Activated naive CD4-positive, alpha-beta T cell (primary cell): ENCODE measurements at places on chromosomes 6 and 20.

- no peak for DNase-seq
Observed at GRCh38 chr20:2800521-2801285, at the start of gene CPXM1. TSS of gene CPXM1 (minus strand) at chr20:2800627. CDS start at chr20:2800572, 55 bp downstream.

DNA sequence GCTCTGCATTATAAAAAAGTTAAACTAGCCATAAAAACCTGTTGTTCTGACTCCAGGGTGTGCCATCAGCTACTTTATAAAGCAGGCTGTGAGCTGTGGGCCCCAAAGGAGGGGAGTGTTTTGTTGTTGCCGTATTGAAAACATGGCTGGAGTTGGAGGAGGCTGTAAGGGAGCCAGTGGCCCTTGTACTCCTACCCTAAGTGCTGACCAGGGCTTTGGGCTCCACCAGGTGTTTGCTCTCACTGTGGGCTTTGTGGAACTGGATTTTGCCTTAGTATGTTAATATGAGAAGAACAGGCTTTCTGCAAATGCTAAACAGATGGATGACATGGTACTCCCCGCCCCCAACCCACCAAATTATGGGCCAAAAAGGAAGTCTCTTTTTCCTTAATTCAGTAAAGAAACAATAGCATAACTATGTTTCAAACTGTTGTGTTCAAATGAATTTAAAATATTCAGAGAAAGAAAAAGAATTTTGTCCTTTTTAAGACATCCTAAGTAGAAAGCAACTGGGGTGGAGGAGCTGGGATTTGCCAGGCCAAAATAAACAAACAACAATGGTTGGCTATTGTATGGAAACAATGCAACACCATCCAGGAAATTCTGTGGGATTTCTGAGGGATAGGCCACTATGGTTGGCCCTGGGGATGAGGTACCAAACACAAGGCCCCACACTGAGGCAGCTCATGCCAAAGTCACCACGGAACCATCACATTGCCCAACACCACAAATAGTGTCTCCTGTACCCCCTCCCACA lies 63.3 kb downstream of the PLCG1 start:
- no peak for DNase-seq

DNA sequence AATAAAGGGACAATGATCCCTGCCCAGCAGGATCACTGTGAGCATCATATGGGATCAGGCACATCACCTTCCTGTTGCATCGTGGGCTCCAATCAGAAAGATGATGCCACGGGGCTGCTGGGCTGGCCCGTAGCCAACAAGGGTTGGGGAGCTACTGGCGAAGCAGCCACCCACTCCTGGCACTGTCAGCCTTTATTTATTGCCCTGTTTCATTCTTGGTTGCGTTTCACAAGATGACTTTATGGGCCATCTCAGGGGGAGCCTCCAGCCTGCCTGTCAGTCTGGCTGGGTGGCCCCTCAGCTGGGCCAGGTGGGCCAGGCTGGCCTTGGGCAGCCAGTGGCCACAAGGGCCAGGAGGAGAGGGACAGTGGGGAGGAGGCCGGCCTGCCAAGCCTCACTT lies 17.3 kb downstream of the VSTM2L start:
- DNase-seq, result no peak

DNA sequence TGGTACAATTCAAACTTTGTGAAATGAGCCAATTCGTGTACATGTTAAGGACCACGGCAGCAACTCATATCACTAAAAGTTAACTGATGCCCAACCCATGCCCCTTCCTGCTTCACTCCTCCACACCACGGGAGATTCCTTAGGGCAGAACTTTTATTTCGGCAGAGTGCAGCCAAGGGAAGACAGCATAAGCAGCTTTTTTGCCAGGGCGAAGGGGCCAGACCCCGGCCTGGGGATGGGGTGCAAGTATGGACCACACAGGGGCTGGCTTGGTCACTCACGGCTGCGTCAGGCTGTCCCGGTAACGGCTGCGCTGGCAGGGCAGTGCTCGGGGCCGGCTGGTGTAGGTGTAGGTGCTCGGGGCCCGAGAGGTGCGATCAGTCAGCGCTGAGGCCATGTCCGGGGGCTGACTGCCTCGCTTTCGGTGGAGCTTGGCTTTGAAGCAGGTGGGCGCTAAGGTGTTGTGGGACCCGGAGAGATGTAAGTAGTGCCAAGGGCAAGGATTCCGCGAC lies 792 bp downstream of the RSPH3 start:
- DNase-seq, result no peak

GRCh38 chr6:1702580-1703051 lies 92.9 kb downstream of the FOXC1 start:
- DNase-seq, result no peak

DNA sequence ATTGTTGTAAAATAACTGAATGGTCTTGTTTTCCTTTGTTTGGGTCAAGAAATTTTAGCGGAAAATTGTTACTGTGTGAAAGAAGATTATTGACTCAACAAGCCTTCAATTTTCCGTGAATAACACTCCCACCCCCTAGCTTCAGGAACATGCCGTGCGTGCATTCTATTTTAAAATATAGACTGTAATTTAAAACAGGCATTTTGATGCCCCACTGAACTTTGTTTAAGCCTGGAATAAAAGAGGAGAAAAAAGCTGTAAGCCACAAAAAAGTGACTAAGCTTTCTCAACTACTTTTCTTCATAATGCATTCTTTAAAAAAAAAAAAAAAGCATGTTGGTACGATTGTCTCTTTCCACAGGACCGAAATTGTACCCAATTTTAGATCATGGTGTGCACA lies 166.0 kb downstream of the ARID1B start:
- DNase-seq, result no peak

DNA sequence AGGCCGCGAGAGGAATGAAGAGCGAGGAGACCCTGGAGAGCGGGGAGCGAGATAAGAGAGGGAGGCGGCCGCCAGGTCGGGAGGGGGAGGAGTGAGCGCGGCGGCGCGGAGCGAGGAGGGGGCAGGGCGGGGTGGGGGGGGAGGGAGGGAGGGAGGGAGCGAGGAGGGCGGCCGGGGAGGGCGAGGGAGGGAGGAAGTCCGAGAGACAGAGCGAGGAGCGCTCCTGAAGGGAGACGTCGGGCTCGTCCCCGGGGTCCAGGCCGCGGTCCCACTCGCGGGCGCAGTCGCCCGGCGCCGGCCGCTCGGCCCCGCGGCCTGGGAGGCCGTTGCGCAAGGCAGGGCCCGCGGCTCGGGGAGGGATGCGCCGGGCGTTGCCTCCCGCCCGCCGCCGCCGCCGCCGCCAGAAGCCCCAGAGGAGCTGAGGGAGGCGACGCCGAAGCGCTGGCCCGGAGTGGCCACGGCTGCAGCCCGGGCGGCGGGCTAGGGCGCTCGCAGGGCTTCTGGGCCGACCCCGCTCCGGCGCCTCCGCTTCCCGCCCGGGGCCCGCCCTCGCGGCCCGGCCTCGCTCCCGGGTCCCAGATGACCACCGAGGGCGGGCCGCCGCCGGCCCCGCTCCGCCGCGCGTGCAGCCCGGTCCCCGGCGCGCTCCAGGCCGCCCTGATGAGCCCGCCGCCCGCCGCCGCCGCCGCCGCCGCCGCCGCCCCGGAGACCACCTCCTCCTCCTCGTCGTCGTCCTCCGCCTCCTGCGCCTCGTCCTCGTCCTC lies at the start of gene FOXF2:
FOXF2 (plus strand) TSS at position 208 of the 764 bp plus-strand sequence; CDS start at position 580, 372 bp downstream.
- DNase-seq, result no peak

DNA sequence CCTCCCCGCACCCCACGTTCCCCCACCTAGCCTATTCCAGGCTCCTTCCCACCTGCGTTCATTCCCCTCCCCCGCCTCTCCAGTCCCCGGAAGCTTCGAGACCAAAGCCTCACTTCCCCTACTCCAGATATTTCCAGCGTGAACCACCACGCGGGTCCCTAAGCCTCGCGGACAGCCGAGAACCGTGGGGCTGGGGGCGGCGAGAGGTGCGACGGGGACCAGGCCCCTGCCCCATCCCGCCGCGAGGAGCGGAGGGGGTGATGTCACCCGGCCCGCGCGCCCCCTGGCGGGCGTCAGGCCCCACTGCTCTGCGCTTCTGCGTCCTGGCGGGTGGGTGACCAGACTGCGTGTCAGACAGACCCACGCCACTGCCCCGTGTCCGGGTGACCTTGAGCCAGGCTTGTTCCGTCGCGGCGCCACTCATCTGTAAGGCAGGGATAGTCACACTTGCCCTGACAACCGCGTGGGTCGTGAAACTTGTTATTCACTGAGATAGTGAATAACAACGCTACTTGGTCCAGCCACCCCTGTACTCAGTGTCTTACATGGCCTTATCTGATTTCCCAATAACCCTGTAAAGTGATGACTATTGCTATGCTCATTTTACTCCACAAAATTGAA lies 9.0 kb upstream of the HSP90AB1 start:
- DNase-seq, result peak; percentile 60

DNA sequence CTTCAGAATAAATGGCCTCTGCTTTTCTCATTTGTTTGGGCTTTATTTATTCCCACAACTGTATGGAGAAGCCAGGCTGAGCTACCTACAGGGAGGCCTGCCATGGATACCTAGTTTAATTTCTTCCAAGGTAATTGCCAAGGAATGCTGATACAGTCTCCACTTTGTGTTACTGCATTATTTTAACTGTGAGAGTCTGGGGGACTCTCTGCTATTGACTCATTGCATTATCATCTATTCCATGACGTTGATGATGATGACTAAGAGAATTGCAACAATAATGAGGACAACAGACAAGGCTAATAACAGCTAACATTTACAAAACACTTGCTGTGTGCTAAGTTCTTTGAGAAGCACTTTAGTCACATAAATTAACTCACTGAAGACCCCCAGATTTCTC lies 88.3 kb upstream of the COL21A1 start:
- DNase-seq, result no peak

- DNase-seq, result no peak
Observed at GRCh38 chr6:63816982-63817436, 181.4 kb downstream of the PHF3 start.

DNA sequence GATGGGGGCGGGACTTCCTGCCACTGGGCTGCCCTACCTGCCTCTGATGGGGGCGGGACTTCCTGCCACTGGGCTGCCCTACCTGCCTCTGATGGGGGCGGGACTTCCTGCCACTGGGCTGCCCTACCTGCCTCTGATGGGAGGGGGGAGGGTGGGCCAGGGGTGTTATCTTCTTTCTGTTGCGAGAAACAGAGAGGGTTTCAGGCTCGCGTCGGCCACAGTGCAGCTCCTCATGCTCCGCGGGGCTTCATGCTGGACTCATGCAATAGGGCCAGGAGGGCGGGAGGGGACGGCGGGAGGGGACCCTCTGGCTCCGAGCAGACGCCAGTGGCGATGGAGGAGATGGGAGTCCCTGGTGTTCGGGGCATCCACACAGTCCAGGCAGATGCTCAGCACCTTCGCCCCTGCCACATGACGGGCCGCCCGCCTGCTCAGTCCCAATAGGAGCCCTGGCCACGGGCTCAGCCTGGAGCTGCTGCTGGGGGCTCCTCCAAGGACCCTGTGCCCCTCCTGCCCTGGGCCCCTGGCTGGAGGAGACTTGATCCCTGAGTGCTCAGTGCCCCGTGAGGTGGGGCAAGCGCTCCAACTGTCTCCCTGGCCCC lies 48.8 kb upstream of the CHRNA4 start:
- no peak for DNase-seq

DNA sequence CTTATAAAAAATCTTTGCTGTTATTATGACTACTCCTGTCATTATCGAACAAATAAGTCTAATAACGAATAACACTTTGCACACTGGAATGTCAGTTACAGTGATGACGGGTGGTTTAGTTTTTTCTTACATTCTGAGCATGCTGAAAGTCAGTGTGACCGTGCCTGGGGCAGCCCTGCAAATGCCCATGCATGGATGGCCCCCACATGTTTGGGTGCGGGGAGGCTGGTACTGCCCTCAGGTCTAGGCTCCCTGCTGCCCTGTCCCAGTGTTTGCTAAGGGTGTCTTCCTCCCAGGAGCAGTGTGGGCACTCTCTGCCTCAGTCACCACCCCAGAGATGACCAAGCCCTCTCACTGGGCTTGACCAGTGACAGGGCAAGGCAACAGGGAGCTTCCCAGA lies 3.0 kb downstream of the CSTL1 start:
- no peak for DNase-seq

GRCh38 chr6:15755526-15755925 lies 92.7 kb upstream of the DTNBP1 start:
- DNase-seq, result no peak

- no peak for DNase-seq
Observed at GRCh38 chr6:140566781-140567277, 1192.4 kb upstream of the CITED2 start.

- no peak for DNase-seq
Observed at GRCh38 chr6:43734294-43734665, 35.7 kb upstream of the VEGFA start.

DNA sequence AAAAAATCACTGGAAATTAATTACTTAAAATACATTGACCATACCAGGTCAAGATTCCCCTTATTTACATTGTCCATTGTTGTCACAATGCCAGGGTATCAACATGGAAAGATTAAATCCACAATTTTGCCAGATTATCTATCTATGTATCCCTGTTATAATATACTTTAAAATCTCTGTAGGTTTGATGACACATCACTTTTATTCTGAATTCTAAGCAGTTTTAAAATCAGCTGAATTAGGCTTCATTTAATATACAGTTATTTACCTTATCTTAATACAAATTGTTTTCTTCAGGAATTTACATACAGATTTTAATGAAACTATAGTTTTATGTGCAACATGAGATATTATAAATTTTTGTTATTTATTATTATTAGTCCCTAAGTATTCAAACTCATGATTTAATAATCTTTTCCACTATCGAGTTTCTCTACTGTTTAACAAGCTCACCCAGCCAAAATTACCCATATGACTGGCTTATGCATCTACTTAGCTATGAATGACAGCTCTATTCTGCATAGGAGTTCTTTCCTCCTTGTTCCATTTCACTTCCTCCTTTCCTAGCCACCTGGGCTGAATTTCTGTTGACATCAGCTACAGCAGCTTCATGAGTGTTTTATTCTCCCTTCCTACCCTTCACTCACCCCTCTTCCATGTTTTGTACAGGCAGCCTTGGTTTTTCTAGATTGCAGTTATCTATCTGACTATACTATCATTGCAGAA lies 654.2 kb upstream of the MAP3K7 start:
- DNase-seq, result no peak

DNA sequence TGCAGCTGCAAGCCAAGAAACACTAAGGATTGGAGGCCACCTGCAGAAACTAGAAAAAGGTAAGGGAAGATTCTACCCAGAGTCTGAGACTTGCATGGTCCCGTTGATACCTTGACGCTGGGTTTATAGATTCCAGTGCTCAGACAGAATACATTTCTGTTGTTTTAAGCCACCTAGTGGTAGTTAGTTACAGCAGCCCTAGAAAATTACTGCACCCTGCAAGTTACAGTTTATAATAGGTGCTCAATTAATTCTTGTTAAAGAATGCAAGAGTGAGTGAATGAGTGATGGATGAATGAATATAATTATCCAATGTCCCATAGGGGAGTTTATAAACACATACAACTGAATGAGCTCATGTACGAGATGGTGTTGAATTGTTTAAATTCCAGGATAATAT lies 453.1 kb upstream of the SLC35B3 start:
- DNase-seq, result no peak

- no peak for DNase-seq
Observed at GRCh38 chr20:40946451-40946850, 82.2 kb upstream of the TOP1 start.
